GM04504 (cell line): ENCODE measurements at places on chromosomes 6 and 20.

DNA sequence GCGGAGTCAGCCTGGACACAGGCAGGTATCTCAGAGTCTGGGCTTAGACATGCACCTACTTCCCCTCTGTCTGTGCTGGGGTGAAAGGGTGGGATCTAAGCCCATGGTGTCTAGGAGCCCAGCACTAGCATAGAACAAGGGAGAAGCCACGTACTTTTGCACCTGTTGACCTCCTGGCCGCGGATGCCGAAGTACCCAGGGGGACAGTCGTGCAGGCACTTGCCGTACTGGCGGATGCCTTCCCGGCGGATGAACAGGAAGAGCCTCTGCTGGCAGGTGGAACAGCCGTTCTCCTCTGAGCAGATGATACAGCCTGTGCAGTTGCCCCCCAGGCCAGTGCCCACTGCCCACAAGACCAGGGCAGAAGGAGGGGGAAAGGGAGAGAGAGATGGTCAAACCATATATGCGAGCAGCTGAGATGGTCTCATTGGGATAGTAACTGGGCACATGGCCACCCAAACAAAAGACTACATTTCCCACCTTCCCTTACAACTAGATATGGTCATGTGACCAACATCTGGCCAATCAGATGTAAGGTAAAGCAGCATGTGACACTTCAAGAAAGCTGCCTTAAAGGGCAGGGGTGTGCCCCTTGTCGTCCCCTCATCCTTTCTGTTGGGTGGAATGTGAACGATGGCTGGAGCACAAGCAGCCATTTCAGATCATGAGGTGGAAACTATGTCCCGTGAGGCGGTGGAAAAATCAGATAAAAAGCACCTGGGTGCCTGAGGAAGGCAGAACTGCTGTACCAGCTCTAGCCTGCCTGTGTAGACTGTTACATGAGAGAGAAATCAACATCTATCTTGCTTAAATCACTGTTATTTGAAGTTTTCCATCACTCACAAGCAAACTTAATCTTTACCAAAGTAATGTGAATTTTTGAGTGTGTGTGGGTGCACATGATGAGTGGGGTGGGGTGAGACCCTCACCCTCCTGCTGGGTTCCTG lies 34.0 kb downstream of the RSPO4 start:
- DNase-seq, result peak; percentile 8

- DNase-seq, result no peak
Measured at GRCh38 chr20:4066551-4066950, 51.2 kb upstream of the RNF24 start.

DNA sequence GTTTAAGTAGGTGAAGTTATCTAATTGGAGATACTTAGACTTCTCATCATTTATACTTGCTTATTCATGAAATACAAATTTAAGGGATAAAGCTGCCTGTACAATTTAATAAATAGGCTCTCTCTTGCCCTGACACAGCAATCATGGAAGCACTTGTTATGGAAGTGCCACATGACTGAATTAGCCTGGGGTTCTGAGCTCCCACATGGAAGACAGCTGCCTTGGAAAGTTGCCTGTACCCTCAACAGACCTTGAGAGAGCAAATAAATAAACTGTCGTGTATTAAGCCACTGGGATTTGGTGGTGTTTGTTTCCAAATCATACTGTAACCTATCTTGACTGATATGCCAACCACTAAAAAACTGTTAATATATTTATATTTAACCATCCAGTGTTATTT lies 87.0 kb upstream of the RSPO3 start:
- no peak for DNase-seq

GRCh38 chr6:161396539-161396938 lies 122.7 kb upstream of the AGPAT4 start:
- no peak for DNase-seq

DNA sequence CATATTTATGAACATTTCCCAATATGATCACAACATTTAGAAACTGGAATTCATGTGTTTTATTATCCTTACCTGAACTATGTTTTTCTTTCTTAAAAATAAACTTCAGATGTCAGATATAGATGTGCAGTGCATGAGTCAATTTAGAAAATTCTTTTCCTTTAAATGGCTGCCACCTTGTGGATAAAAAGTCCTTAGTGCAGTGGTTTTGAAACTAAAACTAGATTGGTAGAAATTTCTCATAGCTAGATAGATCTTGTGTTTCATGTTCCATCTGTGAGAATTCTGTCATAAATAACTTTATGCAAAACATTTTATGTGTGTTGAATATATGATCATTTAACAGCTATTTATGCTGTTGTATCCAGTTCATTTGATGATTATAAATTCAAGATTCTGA lies 134.9 kb downstream of the KLHL32 start:
- DNase-seq, result no peak
